ENCODE measurements at places on chromosomes 4 and X. TPM values are rescaled to one million over a fixed set of nuclear protein-coding genes. Genes with fewer than 3 reads are reported as not detected.

GRCh38 chr4:1579001-1579900 is 104.9 kb downstream of the FAM53A start:
- DNase-seq = peak; percentile 96

Gene GPM6B
- total RNA-seq = 0.65 TPM

- no peak for DNase-seq
Observed at GRCh38 chr4:104577405-104577804, 82.7 kb upstream of the CXXC4 start.

Gene LUZP4
- not detected for total RNA-seq

- DNase-seq = no peak
Observed at GRCh38 chr4:41442810-41443209, 95.1 kb upstream of the LIMCH1 start.

DNA sequence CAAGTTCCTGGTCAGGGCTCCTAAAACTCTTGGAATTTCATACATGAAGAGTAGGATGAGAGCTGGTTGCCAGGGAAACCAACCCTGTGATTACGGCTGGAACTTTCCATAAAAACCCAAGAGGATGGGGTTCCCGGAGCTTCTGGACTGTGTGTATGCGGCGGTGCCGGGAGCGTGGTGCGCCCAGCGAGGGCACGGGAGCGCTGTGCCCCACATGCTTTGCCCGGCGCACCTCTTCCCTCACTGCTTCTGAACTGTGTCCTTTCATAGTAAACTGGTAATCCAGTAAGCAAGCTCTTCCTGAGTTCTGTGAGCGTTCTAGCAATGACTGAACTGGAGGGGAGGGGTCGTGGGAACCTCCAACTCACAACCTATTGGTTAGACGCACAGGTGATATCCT is 152.6 kb downstream of the AFAP1 start:
- no peak for DNase-seq

Measured in GM23248 (cell line).